ENCODE measurements at places on chromosomes 5 and 9.

DNA sequence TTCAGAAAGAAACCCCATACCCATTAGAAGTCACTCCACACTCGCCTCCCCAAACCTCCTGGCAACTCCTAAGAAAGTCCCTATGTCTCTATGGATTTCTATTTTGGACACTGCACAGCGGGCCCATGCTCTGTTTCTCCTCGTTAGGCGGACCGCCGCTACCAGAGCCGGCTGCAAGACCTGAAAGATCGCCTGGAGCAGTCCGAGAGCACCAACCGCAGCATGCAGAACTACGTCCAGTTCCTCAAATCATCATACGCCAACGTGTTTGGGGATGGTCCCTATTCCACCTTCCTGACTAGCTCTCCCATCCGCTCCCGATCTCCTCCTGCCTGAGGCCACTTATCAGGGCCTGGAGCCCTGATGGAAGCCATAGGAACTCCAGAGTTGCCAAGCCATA, 4.6 kb upstream of the GLE1 start:
- DNase-seq, result no peak

GRCh38 chr9:90969021-90969675, 167.5 kb downstream of the SYK start:
- DNase-seq, result no peak

DNA sequence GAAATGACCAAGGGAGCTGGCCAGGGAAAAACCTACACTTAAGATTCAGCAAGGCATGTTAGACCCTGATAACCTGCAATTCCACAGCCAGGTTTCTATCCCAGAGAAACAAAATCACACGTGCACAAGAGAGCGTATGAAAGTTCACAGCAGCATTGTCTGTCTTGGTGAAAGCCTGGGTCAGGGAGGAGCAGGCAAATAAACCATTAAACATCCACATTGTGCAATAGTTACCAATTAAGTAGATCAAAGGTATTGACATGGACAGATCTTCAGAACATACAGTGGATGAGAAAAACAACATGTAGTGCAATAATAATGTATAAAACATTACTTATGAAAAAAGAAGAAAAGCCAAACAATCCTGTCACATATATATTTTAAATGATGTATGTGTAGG, 15.9 kb upstream of the GPX3 start:
- DNase-seq, result no peak

GRCh38 chr5:54221135-54221534, 89.2 kb downstream of the ARL15 start:
- no peak for DNase-seq

DNA sequence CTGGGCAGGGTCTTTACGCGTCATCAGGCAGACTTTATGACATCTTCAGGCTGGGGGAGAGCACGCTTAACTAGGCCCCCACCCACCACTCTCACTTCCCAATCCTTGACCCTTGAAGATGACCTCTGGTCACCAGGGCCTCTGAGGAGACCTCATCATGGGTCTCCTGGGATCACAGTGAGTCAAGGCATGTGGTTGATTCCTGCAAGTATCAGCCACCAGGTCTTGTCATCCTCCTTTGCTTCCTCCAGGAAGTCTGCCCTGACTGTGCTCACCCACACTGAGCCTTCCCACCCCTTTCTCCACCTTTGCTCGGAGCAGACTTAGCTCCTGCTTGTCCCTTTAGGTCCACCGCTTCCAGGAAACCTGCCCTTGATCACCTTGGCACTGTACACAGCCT, 17.3 kb downstream of the ODF2 start:
- DNase-seq, result no peak

DNA sequence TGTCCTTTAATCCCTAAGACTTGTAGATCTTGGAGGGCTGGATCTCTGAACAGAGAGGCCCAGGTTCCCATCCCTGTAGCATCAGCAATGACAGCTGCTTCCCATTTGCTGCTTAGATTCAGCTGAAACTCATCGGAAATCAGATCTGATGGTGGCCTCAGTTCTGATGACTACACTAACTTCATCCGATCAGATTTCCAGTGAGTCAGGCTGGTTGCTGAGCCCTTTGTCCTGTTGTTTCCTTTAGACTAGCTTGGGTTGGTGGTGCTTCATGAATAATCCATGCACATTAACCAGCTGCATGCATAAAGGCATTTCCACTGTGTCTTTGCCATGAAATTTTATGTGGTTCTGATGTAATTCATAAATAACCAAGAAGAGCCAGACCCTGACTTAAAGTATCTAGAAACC, 195.2 kb upstream of the TUT7 start:
- DNase-seq, result no peak

- no peak for DNase-seq
These were observed 52.9 kb downstream of the PPARGC1B start for GRCh38 chr5:149782895-149783586.
